ENCODE measurements at places on chromosomes 5 and 9.

GRCh38 chr5:44160369-44160768, 228.9 kb downstream of the FGF10 start:
- DNase-seq, result no peak

GRCh38 chr5:147954971-147955370, 48.6 kb upstream of the C5orf46 start:
- DNase-seq, result no peak

DNA sequence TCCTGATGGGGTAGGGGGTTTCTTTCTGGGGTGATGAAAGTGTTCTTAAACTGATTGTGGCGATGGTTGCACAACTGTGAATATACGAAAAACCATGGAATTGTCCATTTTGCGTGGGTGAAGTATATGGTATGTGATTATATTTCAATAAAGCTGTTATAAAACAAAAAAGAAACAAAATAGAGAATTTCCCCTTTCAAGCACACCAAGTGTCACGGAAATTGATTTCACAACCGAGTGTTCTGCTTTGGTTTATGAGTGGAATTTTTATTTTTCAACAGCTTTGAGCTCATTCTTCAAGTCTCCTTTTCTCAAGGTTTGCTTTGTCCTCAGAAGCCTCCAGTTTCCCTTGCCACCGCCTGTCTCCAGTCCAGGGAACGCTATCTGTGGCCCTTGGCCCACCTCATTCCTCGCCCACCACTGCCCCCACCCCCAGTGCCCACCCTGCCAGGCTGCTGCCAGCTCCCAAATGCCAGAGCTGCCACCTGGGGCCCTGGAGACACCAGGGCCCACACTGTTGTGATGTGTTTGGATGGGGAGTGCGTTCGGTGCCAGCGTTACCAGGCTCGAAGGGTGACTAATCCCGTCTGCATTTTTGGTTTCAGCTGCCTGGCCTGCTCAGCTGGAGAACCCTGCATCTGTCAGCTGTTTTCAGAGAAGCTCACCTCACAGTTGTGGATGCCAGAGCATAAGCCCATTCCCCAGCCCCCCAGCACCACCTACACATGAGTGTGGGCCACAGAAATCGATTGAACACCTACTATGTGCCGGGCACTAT, 30.4 kb downstream of the DUSP1 start:
- no peak for DNase-seq

GRCh38 chr5:115702025-115702424, 76.2 kb upstream of the TMED7 start:
- DNase-seq, result no peak

DNA sequence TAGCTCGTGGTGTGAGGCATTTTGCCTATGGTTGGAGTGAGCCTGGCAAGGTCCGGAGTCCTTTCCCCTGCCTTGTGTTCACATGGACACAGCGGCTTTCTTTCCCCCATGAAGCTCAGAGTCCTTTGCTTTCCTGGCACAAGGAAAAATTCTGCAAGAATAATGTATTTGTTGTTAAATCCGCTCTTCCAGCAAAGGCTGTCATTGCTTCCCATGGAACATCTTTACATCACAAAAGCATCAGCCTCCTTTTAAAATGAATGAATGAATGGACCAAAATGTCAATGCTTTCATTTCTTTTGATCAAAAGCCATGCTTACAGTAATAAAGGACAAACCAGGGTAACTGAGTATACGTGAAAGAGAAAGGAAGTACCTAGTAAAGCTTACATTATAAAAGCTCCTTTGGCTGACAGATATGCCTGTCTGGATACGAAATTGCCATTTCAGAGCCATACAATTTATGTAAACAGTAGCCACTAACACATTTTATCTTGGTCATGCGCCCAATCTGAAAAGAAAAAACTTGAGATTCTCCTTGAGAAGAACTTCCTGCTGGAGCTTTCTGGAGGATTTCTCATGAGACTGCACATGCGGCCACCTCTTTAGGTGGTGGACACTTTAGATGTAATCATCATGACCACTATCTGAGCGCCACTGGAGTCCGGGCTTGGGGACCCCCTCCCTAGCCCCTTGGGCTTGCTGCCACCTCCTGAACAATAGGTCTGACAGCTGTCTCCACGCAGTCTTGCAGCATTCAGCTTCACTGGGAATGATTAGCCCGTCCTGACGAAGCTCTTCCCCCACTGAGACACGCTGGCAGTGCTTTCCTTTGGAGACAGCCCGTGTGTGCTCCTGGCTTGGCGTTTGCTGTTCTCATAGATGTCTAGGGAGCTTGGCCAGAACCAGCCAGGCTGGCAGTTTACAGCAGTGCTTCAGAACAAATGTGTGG, 355.9 kb downstream of the ADAMTS6 start:
- no peak for DNase-seq

All from cerebellum (tissue), 4 donors.